Caki2 (cell line): ENCODE measurements at places on chromosomes 4 and X.

DNA sequence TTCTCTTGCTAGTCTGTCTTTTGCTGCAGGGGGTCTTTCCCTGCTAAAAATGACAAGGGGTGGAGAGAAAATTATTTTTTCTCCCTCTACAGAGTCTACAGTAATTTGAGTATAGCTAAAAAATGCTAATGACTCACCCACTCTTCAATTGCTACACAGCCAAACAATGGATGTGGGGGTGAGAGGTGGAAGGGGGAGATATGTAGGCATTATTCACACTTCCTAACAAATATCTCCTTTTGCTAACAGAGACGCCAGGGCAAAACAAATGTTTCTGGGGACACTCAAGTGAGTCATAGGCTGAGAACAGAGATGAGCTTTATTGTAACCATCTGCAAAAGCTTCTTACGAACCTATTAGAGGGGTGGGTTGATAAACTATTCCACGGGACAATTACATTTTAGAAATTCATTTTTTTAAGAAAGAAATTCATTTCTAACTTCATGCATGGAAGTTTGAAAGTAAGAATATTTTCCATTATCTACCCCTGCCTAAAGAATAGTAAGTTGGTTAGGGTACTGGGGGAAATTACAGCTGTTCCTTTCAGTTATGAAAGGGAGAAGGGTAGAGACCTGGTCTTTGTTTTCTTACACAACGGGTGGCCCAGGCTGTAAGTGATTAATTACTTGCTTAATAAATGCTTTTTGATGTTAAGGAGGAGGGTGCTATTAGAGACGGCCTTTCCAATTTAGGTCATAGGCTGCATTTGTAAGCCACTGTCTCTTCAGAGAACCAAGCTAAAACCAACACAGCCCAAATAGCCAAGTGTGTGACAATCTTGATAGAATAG, 12.8 kb downstream of the SCD5 start:
- DNase-seq: no peak

- DNase-seq: peak; percentile 78
These were observed 6.4 kb upstream of the UBA1 start for GRCh38 chrX:47187106-47187677.

DNA sequence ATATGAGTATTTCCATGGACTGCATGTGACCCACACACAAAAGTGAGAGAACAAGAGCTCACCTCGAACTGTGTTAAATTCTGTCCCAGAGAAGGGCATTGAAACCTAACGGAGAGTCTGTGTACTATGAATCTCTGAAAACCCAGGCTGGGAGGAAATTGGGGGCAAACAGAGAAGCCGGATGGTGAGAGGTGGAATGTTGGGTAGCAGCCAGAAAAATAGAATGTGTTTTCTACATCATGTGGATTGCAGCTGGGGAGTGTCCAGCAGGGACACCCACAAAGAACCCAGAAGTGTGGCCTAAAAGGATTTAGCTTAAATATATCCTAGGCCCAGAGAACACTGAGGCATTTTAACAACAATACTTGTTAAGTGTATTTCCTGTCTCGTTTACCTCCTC, 38.6 kb downstream of the MND1 start:
- no peak for DNase-seq

- DNase-seq: no peak
These were observed 727.7 kb downstream of the DMD start for GRCh38 chrX:32483534-32484136.

DNA sequence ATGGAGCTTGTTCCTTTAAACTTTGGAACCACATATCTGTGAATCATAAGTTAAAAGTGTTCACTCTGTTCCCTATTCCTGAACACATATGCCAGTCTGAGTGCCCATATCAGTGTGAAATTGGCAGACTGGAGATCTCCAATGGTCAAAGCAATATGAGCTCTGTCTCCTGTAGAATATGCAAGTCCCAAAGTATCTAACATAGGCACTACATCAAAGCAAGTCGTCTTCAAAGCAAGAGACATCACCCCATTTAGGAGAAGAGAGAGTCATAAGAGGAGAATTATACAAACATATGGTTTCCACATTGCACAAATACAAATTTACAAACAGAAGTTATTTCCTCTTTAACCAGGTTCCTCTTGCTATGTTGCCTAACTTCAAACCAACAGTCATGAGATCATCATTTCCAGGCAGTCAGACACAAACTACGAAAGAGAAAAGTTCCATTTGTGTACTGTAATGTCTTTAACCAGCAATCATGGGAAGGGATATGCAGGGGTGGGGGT, 9.9 kb upstream of the GK start:
- no peak for DNase-seq

- DNase-seq: no peak
These were observed 756.5 kb upstream of the AGA start for GRCh38 chr4:178198691-178199090.

- DNase-seq: no peak
These were observed 572.1 kb downstream of the NLGN4X start for GRCh38 chrX:5656544-5656943.

DNA sequence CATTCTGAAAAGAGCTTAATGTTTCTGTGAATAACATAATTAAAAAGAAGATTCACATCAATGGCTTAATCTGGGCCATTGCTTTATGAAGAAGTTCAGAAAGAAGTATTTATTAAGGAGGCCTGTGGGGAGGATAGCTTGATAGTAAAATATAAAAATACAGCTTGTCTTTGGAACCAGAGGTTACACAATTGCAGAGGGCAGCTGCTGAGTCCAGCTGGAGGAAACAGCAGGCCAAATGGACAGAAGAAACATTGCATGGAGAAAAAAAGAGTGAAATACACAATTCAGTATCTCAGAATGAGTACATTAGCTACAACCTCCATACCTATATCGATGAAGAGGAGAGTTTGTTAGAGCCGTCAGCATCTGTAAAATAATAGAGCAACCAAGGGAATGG, 148.0 kb upstream of the NPY2R start:
- no peak for DNase-seq

DNA sequence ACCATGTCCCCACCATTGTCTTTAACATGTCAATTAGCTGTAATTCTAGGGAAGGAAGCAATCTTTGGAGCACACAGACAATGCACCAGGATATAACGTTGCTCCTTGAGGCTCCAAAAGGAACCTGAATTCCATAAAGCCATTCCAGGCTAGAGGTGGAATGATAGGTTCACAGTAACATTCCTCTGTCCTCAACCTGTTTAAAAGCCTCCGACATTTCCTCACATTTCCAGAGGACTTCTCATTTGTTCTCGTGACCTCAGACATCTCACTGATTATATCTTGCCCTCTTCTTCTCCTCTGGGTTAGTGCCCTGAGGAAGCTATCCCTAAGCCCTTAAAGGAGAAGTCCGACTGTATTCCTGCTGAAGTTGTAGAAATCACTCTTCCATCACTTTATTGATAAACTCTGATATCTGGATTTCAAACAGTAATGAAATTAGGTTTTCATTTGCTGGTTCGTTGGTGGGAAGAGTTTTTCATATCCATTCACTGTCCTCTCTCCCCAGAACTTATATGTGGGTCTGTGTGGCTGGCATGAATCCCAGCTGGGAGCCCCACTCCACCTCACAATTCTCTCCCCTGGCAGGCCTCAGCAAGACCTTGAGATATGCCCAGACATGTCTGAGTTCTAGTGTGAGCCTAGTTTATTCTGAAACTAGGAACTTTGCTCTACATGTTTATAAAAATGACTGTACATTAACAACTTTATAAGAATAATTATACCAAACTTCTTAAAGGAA, 44.2 kb upstream of the PRSS12 start:
- no peak for DNase-seq

DNA sequence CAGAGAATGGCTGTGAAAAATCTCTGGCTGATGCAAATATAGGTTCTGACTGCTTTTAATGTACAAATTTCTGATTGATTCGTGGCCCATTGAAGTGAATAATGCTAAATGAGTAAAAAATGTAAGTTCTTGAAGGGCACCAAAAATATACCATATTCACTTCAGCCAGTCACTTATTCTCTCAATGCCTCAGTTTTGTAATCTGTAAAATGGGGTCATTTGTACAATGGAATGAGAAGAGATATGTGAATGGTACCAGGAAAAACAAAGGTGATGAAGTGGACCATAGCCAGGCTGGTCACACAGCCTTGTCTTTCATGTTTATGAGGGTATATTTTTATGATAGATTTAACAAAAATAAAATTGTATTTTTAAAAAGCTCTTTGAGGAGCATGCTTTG, 441.2 kb upstream of the NR3C2 start:
- no peak for DNase-seq

GRCh38 chr4:16075975-16076757, 7.7 kb downstream of the PROM1 start:
- no peak for DNase-seq

DNA sequence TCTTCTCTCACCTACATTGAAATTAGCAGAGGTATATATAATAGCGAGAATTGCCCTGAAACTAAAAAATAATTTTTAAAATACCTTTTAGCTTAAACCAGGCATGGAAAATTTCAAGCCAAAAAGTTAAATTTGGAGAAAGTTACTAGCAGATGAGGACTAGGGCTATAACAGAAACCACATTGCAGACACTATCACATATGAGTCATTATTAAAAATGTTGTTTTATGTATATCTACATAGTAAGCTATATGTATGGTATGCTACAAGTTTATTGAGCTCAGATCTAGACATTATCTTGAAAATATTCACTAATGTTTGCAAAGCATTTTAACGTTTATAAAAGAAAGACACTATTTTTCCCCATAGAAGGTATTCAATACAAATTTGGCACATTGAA, 147.8 kb downstream of the PAPSS1 start:
- no peak for DNase-seq

GRCh38 chr4:108685036-108685686, 34.8 kb downstream of the OSTC start:
- DNase-seq: peak; percentile 27

GRCh38 chrX:136094962-136095361, 52.4 kb upstream of the FHL1 start:
- no peak for DNase-seq

GRCh38 chr4:155900381-155900780, 3.1 kb upstream of the TDO2 start:
- DNase-seq: peak; percentile 37

- DNase-seq: no peak
These were observed 130.5 kb downstream of the TENT5D start for GRCh38 chrX:80550722-80551121.

DNA sequence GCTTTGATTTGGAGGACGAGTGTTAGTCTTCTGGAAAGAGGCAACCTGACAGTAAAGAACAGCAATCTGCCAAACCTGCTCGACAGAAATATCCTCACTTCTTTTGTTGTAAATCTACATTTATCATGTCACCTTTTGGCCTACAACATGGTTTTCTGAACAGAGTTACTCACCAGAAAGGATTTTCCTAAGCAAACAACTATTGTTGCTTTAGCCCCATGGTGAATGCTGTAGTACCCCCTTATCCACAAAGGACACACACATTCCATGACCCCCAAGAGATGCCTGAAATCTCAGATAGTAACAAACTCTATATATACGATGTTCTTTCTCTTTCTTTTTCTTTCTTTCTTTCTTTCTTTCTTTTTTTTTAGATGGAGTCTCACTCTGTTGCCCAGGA, 42.7 kb downstream of the TMEM150C start:
- peak; percentile 2 for DNase-seq

GRCh38 chr4:151676301-151676700, 84.5 kb downstream of the GATB start:
- peak; percentile 50 for DNase-seq

GRCh38 chr4:94390804-94391410, 48.3 kb upstream of the HPGDS start:
- no peak for DNase-seq

- DNase-seq: no peak
These were observed 3.7 kb upstream of the SPARCL1 start for GRCh38 chr4:87532907-87533306.

DNA sequence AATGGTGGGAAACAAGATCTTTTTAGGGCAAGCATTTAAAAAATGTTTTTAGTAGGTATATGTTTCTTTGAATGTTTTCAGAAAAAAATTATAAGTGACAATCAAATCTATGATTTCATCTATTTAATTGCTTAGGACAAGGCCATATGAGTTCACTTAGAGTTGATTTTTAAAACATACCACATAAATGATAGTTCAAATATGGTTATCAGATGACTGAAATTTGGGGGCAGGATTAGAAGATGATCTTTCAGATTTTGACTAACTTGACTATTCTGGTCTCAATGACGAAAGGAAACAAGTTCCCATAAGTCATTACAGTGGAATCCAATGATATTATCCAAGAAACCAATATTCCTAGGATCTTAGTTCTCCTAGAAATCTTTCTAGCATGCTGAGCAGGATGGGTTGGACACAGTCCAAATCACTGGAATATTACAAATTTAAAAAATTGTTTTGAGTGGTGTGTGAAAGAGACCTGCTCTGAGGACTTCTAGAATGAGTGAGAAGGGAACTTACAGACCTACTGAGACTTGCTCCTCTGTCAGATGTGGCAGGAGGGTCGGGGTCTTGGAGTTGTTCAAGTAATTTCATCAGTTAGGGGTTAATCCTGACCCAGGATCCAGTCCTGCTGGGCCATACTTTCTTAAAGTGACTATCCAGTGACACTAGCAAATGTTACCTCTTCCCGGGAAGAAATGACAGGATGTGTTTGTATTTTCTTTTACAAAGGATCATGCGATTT, 20.0 kb downstream of the RHOH start:
- DNase-seq: no peak

DNA sequence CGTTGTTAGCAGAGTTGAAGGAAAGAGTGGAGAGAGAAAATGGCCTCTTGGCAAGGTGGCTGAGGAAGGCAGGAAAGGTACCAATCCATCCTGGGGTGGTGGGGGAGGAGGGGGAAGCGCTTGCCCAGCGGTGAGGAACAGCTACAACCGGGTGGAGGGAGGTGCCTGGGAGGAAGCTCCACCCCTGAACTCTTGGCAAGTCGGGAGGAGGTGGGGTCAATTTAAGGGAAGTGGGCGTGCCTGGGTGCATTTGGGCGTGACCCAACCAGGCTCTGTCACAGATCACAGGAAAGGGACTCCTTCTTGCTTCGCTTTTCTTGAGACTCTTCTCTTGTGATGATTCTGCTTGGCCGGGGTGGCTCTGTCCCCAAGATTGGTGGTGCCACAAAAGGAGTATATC, 41.7 kb downstream of the BCORL1 start:
- DNase-seq: peak; percentile 79

DNA sequence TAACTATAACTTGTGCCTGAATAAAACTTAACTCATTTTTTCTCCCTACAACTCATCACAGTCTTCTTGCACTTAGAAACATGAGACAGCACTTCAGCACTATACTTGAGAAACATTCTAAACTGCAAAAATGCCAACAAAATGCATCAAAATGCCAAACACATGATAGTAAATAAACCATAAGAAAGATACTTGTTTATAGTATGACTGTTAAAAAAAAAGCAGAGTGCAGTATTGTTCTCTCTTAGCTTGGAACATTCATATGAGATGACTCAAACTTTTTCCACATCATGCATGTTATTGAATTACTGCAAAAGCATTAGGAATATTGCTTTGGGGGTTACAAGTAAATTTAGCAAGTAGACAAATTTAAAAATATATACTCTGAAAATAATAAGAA, 135.7 kb upstream of the ANXA10 start:
- DNase-seq: no peak

DNA sequence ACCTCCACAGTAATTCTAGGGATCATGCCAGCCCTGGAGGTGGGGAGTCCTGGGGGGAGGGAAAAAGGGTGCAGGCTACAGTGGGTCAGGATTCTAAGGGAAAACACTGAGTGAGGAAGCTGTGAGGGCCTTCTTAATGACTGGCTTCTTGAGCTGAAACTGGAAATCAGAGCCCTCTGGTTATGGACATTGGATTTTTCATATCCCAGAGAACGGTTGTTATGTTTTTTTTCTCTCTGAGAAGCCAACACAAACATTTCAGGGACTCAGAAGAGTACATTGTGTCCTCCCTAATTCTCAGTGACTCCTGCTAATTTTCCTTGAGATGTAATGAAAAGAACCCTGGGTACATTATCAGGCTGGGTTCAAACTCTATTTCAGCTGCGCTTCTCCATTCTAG, 162.4 kb upstream of the PRDX4 start:
- no peak for DNase-seq
